ENCODE measurements at places on chromosomes 7 and 10.

DNA sequence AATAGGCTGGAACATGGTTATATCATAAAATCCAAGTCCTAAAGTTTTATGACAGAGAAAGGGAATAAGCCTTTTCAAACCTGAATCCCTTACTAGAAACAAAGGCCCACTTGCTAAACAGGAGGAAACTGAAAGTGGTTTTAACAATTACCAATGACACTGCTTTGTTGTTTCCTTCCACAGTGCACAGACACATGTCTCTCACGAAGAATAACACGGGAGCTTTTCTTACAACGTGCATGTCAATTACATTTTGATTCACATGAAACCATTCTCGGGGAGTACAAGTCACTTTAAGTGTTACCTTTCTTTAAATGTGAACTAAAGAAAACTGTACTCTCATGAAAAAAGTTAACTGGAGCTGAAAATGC lies 1.4 kb downstream of the MRPS33 start:
- DNase-seq, result no peak

DNA sequence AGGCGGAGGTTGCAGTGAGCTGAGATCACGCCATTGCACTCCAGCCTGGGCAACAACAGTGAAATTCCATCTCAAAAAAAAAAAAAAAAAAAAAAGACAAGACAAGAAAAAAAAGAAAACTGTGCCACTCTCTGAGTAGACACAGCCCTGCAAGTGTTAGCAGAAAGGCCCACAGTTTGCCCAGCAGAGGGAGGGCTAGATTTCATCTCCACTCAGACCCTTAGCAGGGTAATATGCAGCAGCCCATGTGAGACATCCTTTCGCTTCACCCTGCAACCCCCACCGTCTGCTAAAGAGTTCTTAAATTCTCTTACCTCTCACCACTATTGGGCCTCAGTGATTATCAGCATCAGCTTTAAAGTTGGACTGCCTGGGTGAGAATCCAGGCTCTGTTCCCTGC lies 38.2 kb downstream of the CTNNA3 start:
- DNase-seq, result no peak

DNA sequence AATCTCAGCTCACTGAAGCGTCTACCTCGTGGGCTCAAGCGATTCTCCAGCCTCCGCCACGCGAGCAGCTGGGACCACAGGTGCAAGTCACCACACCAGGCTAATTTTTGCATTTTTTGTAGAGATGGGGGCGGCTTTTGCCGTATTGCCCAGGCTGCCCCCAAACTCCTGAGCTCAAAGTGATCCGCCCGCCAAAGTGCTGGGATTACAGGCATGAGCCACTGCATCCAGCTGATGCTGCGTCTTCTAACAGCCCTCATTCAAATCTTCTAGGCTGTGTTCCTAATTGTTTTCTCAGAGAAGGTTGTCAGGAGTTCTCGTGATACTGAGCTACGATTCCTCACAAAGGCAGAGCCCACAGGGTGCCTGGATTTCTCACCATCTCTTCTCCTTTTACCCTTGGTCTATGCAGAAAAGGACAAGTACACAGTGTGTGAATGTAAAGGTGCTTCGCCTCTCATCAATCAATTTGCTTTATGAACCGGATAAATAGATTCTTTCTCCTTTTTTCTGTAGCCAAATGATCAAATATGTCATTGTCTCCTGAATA lies 247.3 kb upstream of the PTN start:
- no peak for DNase-seq

DNA sequence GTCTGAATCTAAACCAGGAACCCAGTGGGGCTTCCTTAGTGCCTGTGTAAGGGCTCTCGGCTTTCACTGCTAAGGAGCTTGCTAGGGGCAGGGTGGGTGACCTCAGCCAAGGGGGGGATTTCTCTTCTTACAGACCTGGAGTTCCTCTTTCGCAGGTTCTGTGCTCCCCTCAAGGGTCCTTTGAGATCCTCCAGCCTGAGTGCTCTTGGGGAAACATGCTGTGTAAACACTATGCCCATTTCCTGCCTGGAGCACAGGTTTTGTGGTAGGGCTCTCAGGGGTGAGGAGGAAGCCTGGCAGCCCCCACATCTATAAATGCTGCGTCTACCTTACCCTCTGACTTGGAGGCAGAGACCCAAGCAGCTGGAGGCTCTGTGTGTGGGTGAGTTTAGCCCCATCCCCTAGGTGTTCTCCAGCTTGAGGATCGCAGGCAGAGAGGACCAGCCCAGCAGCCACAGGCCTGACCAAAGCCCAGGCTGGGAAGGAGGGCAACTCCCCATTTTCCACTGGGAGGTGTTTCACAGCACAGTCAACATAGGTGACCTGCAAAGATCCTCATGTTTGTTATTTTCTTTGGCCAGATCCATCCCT lies at the start of gene SFTPA1:
TSS of gene SFTPA1 (plus strand) at position 339 of the 591 bp plus-strand sequence. CDS start 887 bp downstream, outside the sequence.
- DNase-seq, result no peak

GRCh38 chr10:101354328-101355071 lies 535 bp downstream of the BTRC start:
- peak; percentile 3 for DNase-seq

DNA sequence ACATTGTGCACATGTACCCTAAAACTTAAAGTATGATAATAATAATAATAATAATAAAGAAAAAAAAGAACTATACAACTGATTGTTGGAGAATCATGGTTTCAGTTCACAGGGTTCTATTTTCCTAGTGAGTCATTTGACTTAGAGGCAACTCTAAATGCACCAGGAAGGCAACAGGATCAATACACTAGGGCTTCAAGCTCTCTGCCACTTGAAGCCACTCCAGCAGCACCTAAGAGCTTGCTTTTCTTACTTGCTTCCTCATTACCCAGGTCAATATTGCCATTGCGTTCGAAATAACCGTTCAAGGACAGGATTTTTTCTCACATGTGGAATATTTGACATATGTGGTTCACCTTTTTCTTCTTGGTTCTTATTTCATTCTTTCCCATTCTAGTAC lies 189.7 kb downstream of the GRM3 start:
- DNase-seq, result no peak

- no peak for DNase-seq
Measured at GRCh38 chr10:88256013-88256680, 327.0 kb downstream of the RNLS start.

GRCh38 chr10:102800611-102801335 lies 36.4 kb downstream of the CYP17A1 start:
- DNase-seq, result no peak

GRCh38 chr7:151614019-151614418 lies 94.3 kb upstream of the RHEB start:
- no peak for DNase-seq

GRCh38 chr7:20647908-20648776 lies 32.7 kb downstream of the ABCB5 start:
- no peak for DNase-seq

DNA sequence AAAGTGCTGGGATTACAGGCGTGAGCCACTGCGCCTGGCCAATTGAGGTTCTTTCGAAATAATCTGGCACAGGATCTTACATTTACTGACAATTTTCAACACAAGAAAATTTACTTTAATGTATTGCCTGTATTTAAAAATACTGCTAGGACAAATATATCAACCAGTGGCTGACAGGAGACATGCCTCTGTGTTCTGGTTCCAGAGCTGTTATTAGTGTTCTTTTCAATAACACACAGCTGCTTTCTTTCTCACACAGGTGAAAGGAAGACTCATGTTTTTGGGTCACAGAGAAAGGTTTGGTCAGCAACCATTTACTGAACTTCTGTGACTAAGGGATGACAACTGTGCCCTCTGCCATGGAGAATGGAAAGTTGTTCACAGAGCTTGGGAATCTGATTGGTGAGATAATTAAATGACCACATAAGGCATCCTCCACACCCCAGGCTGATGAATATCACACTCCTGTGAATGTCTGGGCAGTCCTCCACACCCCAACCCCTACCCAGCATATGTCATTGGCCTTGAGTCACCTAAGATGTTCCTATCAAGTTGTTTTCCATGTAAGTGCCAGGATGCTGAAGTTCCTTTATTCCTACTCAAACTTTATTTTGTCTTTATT lies 180.1 kb downstream of the RAPGEF5 start:
- DNase-seq, result no peak

DNA sequence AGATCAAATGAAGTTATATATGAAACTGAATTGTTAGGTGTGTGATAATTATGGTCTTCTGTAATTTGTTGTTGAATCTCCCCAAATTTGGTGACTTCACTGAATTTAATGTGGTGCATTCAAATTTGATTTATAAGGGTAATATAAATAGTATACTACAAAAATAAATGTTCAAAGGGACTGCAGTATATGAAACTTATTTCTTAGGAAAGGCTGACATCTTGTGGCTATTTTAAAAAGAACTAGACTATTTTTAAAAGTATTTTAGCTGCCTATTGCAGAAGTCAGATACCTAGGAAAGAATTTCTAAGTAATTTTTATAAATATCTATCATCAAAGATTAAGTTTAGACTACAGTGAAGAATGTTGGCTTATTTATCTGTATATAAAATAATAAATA lies 36.6 kb downstream of the ATRNL1 start:
- DNase-seq, result no peak

- DNase-seq, result no peak
Measured at GRCh38 chr7:151342811-151343210, 1.2 kb downstream of the NUB1 start.
